ENCODE measurements at places on chromosomes 6 and 20.
A peak's percentile ranks its signal among the peaks of the same experiment; 100 is the strongest.

- DNase-seq = no peak
Observed at GRCh38 chr6:81763968-81764367, 11.5 kb upstream of the TENT5A start.

DNA sequence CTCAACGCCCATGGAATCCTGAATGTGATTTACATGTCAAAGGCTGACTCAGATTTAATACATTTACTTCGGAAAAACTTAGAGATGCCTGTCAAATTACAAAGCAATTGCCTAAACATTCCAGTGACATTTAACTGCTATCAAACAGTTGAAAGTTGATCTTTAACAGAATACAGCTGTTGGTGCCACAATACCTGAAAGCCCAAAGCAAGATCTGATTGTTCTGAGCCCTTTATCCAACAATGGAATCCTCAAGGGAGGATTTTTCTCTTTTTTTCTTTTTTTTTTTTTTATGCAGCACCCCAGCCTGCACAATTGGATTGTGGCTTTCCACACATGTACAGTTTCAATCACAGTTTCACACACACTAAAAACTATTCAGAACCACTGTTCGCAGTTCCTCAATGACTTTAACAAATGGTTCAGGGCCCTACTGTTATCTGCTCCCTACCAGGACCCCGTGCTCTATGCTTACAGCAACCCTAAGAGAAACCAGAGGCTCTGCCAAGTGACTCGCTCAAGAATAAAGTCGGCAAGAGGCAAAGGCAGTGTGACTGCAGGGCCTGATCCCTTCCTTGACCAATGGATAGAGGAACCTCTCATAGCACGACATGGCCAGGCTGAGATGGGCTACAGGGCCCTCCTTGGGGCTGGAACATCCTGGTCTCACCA is 33.3 kb downstream of the EPB41L2 start:
- DNase-seq = peak; percentile 86

- peak; percentile 27 for DNase-seq
Observed at GRCh38 chr6:13191461-13191860, 136.9 kb downstream of the TBC1D7 start.

DNA sequence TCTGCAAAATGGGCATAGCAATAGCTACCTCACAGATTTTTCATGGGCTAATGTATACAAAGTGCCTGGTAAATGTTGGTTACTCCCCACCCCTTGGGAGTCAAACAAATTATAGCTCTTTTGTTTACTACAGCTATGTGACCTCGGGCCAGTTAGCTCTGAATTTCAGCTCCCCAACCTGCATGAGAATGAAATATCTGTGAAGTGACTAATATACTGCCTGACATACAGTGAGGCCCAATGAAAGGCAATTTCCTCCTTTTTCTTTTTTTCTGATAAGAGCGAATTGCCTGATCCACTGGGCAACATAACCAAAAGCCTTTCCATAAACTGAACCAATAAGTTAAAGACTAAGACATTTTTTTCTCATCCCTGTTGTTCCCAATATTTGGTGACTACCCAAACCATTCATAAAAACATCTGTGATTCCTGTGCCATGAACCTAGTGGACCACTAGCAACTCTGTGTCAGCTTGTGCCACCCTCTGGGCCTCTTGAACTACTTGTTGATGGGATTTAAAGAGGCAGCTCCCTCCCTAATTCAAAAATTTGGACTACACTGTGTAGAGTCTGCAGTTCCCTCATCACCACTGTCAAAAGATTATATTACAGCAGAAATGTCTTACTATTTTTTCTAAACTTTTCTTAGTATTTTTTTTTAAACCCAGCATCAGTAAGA is 91.9 kb upstream of the TMEM30A start:
- DNase-seq = no peak

- DNase-seq = peak; percentile 81
Observed at GRCh38 chr6:41940759-41941279, 789 bp downstream of the CCND3 start.

- DNase-seq = no peak
Observed at GRCh38 chr6:166157930-166158617, 9.6 kb downstream of the TBXT start.

GRCh38 chr6:135176464-135176863 is 4.6 kb upstream of the MYB start:
- no peak for DNase-seq

DNA sequence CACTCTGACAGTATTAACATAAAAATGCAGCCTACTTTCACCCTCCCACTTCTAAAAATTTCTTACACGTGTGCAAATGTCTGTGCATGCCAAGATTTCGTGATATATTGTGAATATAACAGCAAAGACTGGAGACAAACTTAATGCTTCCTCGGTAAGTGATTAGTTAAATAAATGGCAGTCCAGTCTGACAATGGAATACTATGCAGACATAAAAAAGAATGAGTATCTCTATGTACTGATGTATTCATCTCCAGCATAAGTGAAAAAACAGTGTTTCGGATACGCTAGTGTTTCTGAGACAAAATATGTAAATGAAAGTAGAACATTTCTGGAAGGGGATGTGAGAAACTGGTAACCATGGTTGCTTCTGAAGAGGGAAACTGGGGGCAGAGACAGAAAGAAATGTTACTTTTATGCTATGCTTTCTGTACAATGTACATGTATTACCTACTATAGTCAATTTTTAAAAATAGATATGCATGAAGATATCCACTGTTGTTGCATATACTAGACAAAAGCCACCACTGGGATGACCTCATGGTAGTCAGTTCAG is 7.0 kb downstream of the SLC22A23 start:
- no peak for DNase-seq

- no peak for DNase-seq
Observed at GRCh38 chr20:25508083-25508770, 77.1 kb downstream of the NINL start.

DNA sequence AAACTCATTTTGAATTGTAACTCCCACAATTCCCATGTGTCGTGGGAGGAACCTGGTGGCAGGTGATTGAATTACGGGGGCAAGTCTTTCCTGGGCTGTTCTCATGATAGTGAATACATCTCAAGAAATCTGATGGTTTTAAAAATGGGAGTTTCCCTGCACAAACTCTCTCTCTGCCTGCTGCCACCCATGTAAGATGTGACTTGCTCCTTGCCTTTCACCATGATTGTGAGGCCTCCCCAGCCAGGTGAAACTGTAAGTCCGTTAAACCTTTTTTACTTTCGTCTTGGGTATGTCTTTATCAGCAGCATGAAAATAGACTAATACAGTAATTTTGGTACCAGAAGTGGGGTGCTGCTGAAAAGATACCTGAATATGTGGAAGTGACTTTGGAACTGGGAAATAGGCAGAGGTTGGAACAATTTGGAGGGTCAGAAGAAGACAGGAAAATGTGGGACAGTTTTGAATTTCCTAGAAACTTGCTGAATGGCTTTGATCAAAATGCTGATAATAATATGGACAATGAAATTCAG is 41.4 kb upstream of the SAMHD1 start:
- no peak for DNase-seq

DNA sequence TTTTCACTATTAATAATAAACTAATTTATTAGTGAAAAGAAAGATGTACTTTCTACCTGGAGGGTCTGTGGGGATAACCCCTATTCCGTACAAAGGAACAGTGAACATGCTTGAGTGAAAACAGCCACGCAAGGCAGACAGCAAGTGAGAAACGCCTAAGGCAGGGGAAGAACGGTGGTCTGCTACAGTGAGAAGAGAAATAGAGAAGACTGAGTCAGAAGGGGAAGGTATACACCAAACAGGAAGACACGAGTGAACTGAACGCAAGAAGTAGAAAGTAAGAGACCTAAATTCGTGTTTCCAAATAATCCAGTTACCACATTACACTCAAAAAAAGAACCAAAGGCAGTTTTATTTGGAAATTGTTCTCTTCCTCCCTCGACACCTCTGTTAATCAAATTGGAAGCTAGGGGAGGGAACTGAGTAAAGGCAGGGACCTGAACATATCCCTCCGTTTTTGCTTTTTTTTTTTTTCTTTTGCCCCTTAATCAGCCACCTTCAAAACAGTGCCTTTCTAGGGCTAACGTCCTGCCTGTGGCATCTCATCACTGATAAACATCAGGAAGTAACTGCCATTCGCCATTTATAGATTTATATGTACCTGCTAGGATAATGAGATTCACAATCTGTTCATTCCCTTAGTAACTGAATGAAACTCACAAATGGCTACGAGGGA is 48.9 kb downstream of the ATXN1 start:
- DNase-seq = no peak
